ENCODE measurements at places on chromosomes 2 and 18.

DNA sequence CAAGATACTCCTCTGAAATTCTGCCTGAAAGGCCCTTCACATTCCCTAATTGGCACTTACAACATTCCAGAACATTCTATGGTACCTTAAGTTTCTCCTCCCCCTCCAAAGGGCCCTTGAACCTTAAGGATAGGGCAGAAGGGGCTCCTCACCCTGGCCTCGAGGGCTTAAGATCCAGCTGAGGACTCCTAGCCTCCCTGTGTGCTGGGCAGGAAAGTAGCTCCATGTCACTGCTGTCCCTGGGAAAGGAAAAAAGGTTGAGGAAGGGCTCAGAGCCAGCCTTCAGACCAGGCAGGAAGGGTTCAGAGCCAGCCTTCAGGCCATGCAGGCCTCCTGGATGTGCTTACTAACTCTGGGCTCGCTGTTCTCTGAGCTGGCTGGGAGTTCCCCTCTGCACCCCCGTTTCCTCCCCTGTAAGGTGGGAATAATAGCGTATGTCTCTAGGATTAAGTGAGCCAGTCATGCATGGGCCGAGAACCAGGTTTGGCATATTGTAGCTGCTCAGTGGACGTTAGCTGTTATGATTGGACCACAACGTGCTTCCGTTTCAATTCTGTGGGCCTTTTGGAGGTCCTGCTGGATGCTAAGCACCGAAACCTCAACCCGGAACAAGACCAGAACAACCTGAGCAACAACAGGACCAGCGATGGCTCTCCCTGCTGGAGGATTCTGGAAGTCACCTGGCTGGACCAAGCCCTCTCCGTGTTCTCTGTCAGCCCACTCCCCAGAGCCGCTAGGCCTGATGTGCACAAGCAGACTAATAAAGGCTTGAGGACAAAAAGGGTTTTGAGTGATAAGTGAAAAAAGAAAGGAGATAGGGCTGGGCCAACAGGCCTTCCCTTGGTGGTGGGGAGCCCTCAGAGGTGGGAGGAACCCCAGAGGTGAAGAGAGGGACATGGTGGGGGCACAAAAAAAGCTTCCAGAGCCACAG lies 1.0 kb upstream of the B3GNT7 start:
- no peak for DNase-seq

- no peak for DNase-seq
Observed at GRCh38 chr18:10247742-10248082, 206.7 kb upstream of the APCDD1 start.

DNA sequence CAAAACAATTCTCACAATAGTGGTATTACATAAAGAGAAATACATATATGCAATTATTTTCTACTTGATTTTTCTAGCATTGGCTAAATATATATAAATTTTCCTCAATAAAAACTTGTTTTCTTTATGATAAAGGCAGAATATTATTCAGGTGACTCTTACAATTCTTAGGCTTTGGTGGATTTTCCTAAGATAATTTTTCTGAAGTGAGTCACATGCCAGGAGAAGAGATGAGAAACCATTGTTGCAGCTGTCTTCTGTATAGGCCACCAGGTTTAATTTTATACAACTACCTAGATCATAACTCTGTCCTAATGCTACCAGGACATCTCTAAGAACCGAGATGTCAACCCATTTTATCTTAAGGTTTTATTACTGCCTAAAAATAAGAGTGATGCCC lies 552.4 kb upstream of the CDH2 start:
- no peak for DNase-seq

DNA sequence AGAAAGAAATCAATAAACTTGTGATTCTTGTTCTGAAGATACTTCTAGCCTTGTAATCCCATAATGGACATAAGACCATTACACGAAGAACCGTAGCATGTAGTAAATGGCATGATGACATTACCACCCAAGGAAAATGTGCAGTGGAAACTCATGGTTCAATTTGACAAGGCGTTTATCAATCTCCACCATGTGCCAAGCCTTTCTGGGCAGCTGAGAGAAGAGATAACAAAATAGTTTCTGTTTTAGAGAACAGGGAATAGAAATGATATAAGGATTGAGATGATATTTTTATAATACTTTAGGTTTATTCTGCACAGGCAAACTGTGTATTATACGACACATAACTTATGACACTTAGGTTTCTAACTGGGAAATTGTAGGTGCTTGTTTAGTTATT lies 19.2 kb downstream of the ABI2 start:
- DNase-seq, result no peak

DNA sequence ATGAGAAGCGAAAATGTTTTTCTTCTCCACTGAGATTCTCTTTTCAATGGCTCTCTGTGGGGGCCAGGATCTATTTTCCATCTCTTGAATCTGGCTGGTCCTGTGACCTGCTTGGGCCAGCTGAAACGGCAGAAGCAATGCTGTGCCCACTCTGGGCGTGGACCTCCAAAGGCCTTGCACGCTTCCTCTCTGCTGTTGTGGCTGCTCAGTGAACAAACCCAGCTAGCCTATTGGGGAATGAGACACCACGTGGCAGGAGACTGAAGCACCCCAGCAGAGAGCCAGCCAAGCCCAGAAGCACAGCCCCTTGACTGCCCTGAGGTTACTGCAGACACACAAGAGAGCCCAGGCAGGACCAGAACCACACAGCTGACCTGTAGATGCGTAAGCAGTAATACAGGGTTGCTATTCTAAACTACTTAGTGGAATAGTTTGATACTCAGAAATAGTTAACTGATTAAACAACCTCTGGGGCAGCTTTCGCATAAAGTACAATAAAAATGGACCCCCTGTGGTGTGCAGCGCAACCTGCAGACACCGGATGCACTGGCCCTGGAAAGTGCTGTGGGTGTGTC lies 221.7 kb upstream of the SH3BP4 start:
- DNase-seq, result no peak

- DNase-seq, result no peak
Observed at GRCh38 chr2:70045932-70046331, 41.3 kb upstream of the PCBP1 start.
